Spinal cord (tissue), 10 donors: ENCODE measurements at places on chromosomes 5 and 9. TPM values are rescaled to one million over a fixed set of nuclear protein-coding genes. Genes with fewer than 3 reads are reported as not detected.

The PCDHGA11 gene
- 16.1 TPM for polyA plus RNA-seq

The PHYHD1 gene
- 27.4 TPM for polyA plus RNA-seq

The PAPPA gene
- 2.4 TPM for polyA plus RNA-seq

The SPATA31A3 gene
- polyA plus RNA-seq, result not detected

The OMD gene
- polyA plus RNA-seq, result 1.4 TPM

The MEIKIN gene
- polyA plus RNA-seq, result 0.36 TPM

The NUTM2G gene
- polyA plus RNA-seq, result 1.7 TPM

The BSPRY gene
- 0.17 TPM for polyA plus RNA-seq

The ASPN gene
- 41.1 TPM for polyA plus RNA-seq

The ITK gene
- 0.51 TPM for polyA plus RNA-seq

The GRM6 gene
- polyA plus RNA-seq, result 1.1 TPM

The ORM2 gene
- 0.29 TPM for polyA plus RNA-seq

The QSOX2 gene
- 16.8 TPM for polyA plus RNA-seq

The HSD17B3 gene
- polyA plus RNA-seq, result 0.54 TPM

The ANXA2R gene
- 0.57 TPM for polyA plus RNA-seq

The UAP1L1 gene
- 4.4 TPM for polyA plus RNA-seq

The PLCXD3 gene
- polyA plus RNA-seq, result 9.2 TPM

The KCNN2 gene
- polyA plus RNA-seq, result 17.4 TPM

The MTX3 gene
- 13.4 TPM for polyA plus RNA-seq

The LCN12 gene
- 6.5 TPM for polyA plus RNA-seq

The ALDOB gene
- 5.8 TPM for polyA plus RNA-seq
